ENCODE measurements at places on chromosomes 1 and 21.

DNA sequence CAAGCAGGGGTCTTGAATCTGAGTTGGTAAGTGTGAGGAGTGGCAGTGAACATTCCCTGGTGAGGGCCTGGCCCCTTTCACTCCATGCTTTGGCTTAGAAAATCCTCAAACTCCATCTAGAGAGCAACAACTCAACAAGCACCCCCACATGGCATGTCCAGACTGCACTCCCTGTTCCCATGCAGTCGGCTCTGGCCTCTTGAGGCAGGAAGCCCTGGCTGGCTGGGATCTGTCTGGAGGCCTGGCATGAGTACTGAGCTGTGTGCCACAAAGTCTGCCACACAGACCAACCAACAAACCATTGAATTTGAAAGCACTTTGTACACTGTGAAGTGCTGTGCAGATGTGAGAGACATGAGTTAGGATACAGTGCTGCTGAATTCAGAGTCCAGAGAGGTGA is 25.2 kb downstream of the COA7 start:
- DNase-seq = no peak

DNA sequence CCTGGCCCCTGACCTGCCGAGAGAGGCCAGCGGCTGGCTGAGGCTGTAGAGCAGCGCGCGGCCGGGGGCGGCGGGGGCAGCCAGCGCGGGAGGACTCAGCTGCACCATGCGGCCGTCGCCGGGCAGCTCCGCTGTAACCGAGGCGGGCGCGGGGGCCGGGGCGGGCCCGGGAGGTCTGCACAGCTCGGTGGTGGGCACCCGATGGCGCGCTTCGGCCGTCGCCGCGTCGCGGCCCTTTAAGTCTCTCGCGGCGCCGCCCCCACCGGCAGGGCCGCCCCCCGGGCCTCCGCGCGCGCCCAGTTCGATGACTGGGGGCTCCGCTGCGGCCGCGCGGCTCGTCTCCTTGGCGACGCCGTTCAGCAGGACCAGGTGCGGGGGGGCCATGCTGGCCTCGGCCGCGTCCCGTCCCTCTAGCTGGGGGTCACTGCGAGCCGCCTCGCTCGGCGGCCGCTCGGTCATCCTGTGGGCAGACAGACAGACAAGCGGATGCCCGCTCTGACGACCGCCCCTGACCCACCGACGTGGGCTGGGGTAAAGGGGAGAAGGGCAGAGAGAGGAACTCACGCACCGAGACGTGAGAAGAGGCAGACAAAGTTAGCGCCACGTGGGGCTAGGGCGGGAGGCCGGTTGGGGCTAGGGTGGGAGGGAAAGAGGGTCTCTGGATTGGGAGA is 6.5 kb downstream of the TAL1 start:
- no peak for DNase-seq

DNA sequence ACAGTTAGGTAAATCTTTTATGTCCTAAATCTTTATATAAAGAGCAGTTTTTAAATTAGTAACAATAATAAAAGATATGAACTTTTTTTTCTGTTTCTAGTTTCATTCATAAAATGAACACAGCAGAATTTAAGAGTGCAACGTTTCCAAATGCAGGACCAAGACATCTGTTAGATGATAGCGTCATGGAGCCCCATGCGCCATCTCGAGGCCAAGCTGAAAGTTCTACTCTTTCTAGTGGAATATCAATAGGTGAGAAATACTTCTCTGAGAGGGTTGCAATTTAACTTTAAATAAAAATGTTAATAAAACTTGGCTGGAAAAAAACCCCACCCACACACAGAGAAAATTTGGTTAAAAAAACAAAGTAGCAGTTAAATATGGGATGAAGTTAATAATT is 15.0 kb upstream of the ANGPTL1 start:
- DNase-seq = no peak

DNA sequence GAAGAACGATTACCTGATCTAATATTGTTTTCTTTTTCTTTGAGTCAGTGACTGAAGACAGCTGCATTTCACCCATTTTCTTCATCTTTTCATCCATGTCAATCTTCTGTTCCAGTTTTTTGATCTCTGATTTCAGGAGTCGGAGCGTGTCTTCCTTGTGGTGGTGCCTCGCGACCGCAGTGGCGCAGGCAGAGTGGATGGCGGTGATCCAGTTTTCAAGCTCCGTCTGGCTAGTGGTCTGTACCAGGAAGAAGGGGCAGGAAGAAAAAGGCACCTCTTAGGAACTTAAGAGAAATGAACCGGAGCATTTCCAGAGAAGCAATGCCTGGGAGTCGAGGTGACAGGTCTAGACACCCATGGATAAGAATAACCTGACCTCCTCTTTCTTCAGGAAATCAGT is 118.3 kb downstream of the TIAM1 start:
- no peak for DNase-seq

DNA sequence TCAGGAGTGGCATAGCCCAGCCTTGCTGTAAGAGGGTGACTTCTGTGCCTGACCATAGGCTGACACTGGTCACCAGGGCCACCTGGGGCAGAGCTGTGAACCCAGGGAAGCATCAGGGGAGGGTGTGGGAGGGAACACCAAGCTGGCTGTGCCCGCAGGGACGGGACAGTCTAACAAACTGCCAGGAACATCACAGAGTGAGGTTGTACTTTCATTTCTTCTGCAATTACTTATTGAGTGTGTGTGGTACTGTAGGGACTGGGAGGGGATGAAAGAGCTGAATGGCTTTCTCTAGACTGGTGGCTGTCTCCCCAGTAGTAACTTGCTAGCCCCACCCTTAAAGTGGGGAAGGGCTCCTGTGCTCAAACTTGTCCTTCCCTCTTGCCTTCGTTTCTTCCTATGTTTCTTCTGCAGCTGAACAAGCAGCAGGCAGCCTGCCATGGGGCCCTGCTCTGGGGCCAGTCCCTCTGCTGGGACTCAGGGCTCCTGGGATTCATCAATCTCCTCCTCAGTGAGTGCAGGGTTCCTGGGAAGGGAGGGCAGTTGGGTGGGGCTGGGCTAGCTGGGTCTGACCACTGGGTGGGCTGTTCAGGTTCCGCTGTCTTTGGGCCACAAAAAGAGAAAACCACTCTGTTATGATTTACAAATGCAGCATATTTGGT is 39.7 kb upstream of the ETV3 start:
- no peak for DNase-seq

GRCh38 chr1:109274533-109275476 is 8.1 kb downstream of the PSRC1 start:
- DNase-seq = peak; percentile 32

- DNase-seq = no peak
These were observed 78.9 kb downstream of the DNM3 start for GRCh38 chr1:171919891-171920887.

DNA sequence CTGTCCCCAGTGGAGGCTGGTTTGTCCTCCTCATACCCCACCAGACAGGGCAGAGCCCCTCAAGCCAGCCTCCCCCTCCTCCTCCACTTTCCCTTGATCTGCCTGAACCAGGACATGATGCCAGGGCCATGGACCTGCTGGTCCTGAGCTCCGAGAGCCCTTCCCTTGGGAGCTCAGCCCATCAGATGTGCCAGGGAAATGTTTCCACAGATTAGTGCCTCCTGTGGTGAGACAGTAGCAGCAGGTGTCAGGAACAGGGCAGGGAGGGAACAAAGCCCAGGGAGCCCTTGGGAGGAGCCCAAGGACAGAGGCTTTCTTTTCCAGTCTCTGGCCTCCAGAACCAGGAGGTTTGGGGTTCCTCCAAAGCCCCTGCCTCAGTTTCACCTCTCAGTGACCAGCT is 14.6 kb upstream of the SLC41A1 start:
- DNase-seq = no peak

- DNase-seq = no peak
These were observed 265.5 kb downstream of the GRIK1 start for GRCh38 chr21:29674343-29674742.

GRCh38 chr1:194052514-194053338 is 866.3 kb upstream of the B3GALT2 start:
- DNase-seq = no peak

- no peak for DNase-seq
These were observed 60.5 kb downstream of the CLIC4 start for GRCh38 chr1:24805534-24806301.

DNA sequence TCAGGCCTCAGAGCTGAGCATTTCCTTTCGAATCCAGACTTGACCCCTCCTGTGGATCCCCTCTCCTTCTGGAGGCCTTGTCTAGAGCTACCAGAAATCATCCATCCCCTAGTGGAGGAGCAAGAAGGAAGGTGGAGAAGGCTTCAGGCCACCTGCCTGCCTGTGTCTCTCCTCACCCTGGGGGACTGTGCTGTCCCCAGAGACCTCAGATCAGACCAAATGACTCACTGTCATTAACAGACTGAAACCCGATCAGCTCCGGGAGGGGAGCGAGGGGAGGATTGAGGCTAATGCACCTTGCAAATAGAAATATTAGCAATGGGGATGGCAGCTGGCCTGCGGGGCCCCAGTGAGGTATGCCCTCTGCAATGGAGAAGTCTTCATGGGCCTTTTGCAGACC is 2.1 kb downstream of the MYBPH start:
- no peak for DNase-seq

- no peak for DNase-seq
These were observed 269.2 kb upstream of the RGS18 start for GRCh38 chr1:191888996-191889622.

GRCh38 chr1:113855630-113856400 is 15.7 kb downstream of the PTPN22 start:
- DNase-seq = no peak

GRCh38 chr21:31394309-31394708 is 50.2 kb upstream of the TIAM1 start:
- no peak for DNase-seq

- DNase-seq = no peak
These were observed 3.7 kb upstream of the NEK7 start for GRCh38 chr1:198153103-198153502.

GRCh38 chr21:33022489-33022827 is 3.3 kb upstream of the OLIG2 start:
- DNase-seq = no peak

GRCh38 chr1:97209381-97209957 is 487.9 kb downstream of the PTBP2 start:
- no peak for DNase-seq

- DNase-seq = no peak
These were observed 1.1 kb upstream of the CYB561D1 start for GRCh38 chr1:109492779-109493178.

GRCh38 chr21:35363458-35363857 is 314.4 kb upstream of the RUNX1 start:
- DNase-seq = no peak

GRCh38 chr1:14606632-14607031 is 8.1 kb downstream of the KAZN start:
- no peak for DNase-seq

DNA sequence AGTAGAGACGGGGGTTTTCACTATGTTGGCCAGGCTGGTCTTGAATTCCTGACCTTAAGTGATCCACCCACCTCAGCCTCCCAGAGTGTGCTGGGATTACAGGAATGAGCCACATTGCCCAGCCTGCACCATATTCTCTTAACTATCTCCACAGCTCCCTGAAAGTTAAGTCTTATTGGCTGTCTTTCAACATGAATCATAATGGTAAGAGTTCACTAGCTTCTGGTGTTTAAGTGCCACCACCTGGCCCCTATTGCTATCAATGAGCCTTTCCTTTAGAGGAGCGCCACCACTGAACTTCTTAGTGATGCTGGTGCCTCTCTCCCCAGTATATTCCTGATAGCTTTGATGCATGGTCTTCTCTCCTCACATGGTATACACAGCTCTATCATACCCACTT is 15.7 kb downstream of the ZFYVE9 start:
- no peak for DNase-seq

DNA sequence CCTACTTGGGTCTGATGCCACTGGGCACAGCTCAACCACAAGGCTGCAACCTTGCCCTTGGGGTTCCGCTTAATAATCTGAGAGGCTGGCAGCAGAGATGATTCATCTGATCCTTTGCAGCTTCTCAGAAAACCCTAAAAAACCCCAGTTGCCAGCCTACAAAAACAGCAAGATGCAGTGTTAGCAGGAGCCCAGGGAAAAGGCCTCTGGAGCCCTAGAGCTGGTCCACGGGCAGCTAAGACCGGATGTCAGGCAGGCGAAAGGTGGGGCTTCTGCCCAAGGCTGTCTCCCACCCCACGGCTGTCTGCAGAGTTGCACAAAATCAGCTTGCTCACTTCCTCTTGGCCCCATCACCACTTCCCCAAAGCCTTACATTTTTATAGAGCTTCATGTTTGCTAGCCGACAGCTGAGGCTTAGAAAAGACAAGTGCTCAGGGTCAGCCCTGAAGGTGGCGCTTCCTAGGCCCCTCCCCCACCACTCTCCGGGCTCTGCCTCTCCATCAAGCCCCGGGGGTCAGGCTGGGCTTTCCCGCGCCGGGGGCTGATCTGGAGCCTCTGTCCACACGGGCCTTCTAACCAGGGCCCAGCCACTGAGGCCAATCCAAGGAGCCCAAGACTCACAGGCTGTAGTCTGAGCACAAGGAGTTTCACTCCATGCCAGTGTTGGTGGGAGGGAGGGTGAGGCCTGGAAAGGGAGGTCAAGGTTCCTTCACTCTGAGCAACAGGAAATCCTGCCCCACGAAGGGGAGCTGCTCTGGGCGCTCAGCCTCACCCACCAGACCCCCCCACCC is 4.2 kb upstream of the ADORA3 start:
- DNase-seq = peak; percentile 45

- DNase-seq = no peak
These were observed 8.2 kb downstream of the BACH1 start for GRCh38 chr21:29306920-29307319.

- no peak for DNase-seq
These were observed 18.6 kb upstream of the PDZK1IP1 start for GRCh38 chr1:47208374-47208850.

DNA sequence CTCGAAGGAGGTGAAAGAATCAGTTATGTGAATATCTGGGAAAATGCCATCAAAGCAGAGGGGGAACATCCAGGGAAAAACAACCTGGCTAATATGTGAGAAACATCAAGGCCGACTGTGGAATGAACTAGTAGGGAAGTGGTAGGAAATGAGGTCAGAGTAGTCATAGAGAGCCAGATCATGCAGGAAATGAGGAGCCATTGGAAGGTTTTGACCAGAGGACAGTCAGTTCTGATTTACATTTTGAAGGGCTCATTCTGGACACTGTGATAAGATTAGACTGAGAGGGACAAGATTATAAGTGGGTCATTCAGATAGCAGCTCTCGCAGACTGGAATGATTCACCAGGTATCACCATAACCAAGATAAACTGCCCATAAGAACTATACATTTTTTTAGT is 63.7 kb downstream of the SYT14 start:
- DNase-seq = no peak

GRCh38 chr1:183097438-183098051 is 74.3 kb downstream of the LAMC1 start:
- no peak for DNase-seq

DNA sequence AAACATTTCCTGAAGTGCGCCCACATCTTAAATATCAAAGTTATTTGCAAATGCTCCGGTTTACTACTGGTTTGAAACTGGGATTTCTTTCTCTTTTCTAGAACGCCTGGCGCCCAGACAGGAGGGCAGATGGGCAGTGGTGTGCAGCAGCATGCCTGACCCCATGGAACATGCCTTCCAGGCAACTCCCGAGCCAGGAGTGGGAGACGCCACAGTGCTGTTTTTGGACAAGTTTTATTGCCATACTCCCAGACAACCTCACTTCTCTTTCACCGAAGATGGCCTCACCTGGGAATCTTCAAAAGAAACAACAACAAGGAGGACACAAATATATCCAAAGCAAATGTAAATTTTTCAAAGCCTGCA is 21.5 kb downstream of the UBE2G2 start:
- no peak for DNase-seq

All from NCI-H510A (cell line).